ENCODE measurements at places on chromosomes 7 and 10.

DNA sequence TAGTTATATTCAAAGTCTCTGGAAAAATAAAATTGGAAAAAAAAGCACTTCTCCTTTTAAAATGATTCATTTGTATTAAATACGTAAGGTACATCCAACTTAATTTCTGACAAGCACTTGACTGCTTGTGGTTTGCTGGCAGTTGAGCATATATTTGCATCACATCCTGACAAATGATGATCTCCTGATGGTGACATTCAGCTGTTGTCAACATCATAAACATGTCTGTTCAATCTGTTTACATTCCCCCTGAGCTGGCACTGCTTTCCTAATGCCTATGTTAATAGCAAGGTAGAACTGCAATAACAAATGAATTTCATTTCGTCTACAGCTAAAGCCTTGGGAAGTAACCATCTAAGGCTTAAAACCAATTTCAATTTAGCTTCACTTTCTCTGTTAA is 24.4 kb downstream of the TSPAN12 start:
- no peak for DNase-seq

DNA sequence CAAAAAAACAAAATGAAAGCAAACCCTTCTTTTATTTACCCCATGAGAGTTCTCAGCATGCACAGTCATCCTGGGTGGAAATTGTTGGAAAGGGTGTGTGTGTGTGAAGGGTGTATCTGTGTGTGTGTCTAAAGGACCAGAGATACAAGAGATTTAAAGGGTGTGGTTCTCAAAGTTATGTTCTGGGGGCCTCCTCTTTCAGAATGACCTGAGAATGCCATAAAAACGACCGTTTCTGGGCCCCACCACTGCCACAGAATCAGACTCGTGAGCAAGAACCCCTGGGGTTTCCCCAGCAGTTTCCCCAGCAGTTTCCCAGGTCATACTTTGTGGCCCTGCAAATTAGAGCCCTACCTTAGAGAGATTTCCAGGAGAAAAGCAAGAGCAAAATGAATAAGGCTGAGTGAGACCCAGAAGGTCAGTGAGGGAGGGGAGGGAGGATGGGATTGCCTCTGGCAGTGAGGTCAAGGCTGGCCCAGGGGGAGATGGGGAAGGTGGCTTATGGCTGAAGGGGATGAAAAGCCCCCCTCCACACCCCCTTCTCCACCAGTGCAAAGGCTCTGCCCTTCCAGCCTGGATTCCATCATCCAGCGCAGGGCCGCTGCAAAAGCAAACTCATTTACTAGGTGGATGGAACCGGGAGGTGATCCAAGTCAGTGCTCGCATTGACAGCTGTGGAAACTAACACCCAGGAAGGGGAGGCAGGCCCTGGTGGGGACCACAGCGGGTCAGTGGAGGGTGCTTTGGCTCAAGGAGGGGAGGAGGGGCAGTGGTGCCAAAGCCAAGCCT is 10.2 kb downstream of the PYROXD2 start:
- DNase-seq = no peak

DNA sequence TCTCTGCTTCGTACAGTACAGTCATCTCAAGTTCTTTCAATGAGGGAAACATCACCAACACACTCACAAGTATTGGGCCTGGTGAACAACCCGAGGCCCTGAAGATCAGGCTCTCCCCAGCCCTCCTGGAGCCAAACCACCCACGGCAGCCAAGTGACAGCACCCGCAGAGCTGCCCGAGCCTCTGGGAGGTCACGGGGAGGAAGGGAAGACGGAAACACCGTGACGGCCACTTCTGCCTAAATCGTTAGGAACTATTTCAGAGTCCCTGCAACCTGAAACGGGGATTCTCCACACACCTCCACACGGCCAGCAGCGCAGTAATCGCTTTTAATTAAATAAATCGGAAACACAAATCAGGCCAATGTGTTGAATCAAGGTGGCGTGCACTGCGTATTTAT is 222.6 kb downstream of the MAD1L1 start:
- DNase-seq = no peak

- DNase-seq = no peak
Observed at GRCh38 chr7:102468478-102469350, 3.9 kb downstream of the LRWD1 start.
